Right renal pelvis (tissue), 4 donors: ENCODE measurements at places on chromosomes 2 and 18.

- DNase-seq, result no peak
These were observed 17.8 kb downstream of the DOK1 start for GRCh38 chr2:74572178-74572925.

DNA sequence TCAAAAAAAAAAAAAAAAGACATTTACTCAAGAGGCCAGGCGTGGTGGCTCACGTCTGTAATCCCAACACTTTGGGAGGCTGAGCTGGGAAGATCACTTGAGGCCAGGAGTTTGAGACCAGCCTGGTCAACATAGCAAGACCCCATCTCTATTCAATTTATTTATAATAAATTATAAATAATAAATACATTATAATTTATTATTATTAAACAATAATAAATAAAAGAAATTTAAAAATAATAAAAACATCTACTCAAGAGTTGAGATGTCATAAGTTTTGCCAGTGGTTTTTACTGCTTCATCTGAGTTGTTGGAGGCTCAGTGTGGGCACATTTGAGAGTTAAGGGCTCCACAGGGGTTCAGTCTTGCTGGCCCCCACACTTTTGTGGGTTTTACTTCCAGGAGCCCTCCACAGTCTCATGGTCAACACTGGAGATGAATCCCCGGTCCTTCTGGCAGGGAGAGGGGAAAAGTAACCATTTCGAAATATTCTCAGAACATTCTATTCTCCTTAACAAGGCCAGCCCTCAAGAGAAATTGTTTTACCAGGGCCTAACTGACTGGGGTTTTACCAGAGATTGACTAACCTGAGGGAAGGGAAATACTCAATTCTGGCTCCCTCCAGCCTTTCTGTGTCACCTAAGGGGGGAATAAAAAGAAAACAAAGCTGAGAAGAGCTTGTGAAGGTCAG lies 51.6 kb upstream of the NCOA1 start:
- DNase-seq, result no peak

DNA sequence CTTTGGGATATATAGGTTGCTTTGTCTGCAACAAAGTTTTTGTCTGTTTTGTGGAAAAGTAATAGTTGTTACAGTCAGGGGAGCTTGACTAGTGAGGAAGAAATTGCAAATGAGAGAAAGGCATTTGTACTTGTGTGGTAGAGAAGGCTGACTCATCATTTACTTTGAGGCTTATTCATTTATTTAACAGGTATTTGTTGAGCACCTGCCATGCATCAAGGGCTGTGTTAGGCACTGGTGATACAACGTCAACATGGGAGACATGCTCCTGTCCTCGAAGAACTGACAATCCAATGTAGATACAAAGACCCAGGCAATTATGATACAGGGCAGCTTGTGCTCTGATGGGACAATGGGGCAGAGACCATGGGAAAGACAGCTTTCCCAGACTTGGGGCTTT lies 79.5 kb downstream of the UPP2 start:
- DNase-seq, result no peak

- DNase-seq, result no peak
These were observed 44.0 kb downstream of the ARHGEF33 start for GRCh38 chr2:38933653-38934052.

DNA sequence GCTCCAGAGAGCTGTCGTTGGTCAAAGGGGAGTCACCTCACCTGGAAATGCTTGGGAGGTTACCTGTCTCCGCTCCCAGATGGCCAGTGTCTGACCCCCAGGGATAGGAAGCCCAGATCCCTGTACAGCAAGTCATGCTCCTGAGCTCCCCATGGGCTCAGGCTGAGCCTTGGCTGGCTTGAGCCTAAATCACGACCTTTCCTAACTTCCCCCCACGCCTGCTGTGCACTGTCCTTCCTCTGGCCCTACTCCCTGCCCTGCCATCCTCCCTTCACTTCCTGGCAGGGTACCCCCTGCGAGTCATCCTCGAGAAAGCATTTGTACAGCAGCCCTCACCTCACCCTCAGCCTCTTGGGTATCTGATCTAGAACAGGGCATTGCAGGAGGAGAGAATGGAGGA lies 9.2 kb upstream of the HDAC4 start:
- DNase-seq, result no peak

- no peak for DNase-seq
These were observed 54.8 kb upstream of the KLHL29 start for GRCh38 chr2:23330214-23330613.

- DNase-seq, result no peak
These were observed 593.1 kb downstream of the RNF144A start for GRCh38 chr2:7510353-7510752.

DNA sequence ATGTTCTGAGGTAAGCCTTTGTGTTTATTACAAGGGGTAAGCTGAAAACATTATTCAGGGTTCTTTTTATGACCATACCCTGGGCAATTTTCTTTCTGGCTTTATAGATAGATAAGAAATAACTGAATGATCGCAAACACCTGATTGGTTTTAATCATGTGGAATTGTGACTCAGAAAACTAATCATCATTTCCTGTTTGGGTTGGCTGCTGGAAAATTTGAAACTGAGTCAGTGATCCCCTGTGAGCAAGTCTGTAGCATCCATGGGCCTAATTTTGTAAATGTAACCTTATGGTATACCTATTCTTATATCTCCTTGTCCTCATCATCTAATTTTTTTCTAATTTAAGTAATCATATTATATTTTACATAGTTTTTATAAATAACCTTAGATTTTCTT lies 34.3 kb downstream of the CCDC68 start:
- DNase-seq, result no peak

- DNase-seq, result no peak
These were observed 3.0 kb downstream of the MSH6 start for GRCh38 chr2:47785986-47786385.

DNA sequence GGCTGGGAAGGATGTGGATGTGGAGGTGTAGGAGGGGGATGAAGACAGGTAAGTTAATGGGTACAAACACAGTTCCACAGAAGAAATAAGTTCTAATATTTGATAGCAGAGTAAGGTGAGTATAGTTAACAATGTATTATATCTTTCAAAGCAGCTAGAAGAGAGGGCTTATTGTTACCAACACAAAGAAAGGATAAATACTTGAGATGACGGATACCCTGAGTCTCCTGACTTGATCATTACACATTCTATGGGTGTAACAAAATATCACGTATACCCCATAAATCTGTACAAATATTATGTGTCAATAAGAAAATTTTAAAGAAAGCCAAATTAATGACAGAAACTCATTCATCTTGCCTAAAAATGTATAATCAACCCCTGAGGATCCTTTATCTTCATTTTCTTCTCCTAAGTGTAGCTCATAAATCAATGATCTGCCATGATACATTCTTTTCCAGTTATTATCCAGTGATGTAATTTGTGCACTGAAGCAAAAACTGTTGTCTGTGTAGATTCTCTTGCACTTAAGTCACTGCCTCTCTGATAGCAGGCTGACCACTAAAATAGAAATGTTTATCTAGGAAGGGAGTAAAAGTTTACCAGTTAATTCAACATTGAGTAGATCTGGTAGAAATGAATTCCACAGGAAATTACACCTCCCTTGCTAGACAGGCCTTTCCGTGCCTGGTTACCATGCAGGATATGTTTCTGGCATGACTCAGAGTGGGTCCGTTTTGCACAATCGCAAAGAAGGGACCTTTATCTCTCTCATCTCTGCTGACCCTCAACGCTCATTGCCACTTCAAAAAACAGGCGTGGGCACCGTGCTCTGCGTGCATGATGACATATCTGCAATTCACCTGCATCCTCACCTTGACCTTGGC lies 249.7 kb upstream of the NCKAP5 start:
- no peak for DNase-seq

GRCh38 chr2:146305164-146305563 lies 1539.7 kb upstream of the ACVR2A start:
- DNase-seq, result no peak

DNA sequence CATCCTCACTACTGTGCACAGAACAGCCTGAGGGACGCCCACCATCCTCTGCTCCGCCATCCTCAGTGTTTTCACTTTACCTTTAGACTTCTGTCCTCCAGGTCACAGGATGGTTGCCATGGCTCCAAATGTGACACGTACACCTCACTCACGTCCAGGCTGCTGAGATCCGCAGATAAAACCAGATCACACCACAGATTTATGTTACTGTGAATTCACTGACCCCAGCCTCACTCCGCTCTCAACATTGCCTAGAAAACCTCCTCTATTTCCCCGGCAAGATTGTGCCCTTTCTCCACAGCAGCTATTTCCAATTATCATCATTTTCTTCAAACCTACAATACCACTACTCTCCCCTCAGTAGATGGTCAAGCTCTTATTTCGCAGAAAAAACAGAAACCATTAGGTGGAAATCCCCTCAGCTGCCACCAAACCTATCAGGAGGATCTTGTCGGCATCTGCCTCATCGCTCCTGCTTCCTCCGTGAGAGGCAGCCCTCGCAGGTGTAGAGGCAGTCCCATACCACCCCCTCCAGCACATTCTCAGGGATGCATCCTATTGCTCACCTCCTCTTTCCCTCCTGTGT lies 49.8 kb upstream of the SLC1A4 start:
- DNase-seq, result no peak

DNA sequence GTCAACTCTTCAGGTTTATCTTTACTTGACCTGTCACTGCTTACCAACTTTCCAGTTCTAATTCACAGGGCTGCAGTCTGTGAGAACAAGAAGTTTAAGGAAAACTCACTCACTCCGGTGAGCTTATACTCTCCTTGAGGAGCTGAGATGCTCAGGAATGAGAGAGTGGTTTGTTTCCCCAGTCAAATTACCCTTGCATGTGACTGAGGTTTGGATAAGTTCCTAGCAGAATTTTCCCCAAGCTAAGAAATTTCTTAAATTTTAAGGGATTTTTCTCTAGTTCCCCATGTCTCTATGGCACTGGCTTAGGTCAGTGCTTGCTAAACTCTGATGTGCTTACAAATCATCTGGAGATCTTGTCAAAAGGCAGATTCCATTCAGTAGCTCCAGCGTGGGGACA lies 12.8 kb upstream of the CCDC85A start:
- DNase-seq, result no peak

- no peak for DNase-seq
These were observed 4.2 kb downstream of the TFPI start for GRCh38 chr2:187549951-187550555.

DNA sequence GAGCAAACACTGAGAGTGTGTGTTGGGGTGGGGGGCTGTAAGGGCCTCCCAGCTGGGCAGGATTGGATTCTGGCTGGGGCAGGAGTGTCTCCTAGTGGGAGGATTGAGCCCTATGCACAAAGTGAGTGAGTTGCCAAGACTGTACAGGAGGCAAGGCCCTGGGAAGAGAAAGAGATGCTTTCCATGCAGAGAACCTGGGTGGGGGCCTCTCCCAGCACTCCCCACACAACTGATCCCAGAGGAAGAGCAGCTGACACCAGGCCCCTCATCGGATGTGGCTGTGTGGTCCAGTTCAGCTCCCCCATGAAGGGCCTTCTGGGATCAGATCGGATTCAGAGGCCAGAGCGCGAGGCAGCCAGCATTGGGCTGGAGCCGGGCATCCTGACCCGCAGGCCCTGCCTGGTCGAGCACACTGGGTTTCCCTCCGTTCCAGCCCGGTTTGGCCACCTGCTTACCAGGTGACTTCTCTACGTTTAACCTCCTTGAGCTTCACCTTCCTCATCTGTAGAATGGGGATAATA lies 49.4 kb upstream of the FAHD2A start:
- no peak for DNase-seq

GRCh38 chr18:25875551-25876240 lies 214.7 kb downstream of the SS18 start:
- no peak for DNase-seq

DNA sequence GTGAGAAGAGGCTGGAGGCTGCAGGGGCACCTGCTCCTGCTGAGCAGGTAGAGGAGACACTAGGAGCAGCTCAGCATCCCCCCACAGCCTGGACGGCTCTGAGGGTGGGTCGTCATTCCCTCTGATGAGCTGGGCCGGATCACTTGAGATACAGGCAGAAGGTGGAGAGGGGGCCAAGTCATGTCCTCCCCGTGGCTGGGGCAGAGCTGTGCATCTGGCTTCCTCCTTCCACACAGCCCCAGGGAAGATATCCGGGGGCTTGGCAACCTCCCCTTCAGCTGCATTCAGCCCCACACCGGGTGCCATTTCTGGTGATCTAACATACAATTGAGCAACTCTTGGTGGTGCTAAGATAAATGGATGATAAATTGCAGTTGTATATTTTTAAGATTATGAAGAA lies 236.9 kb downstream of the LDLRAD4 start:
- DNase-seq, result no peak

DNA sequence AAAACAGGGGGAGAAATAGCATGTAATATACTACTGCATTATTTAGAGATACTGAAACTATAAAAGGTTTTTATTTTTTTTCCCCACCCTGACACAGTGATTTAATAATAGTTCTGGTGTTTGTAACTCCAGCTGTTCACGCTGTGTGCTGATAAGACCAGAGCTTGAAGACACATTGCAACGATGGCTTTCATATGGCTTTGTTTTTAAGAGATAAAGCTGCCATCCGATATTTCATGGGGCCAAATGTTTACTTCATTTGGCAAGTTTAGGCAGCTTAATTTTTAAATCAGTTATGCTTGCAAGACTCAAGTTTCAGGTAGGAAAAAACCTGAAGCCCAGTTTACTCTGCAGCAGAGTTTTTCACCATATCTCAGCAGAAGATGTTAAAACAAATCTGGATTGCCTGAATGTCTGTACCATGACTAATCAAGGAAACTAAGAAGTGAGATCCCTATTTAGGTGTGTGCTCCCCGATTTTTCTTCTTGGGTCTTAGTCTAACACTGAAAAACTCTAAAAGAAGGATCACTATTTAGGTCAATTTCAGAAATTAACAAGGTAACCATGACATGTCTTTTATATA lies 508.6 kb downstream of the PARD3B start:
- no peak for DNase-seq

DNA sequence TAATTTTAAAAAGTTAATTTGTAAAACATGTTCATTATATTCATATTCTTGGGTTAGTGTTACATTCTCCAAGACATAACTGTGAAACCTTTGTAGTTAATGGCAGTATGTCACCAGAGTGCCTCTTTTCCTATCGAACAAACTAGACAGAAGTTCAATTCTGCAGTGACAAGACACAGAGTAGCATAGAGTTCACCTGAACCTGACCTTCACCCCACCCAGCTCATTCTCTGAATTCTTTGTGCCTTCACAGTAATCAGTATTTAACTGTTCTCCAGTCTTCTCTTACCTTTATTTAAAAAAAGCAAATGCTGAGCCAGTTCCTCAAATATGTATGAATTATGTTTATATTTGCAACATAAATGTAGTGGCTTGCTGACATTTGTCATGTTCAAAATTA lies 52.9 kb upstream of the CHMP1B start:
- DNase-seq, result no peak

- DNase-seq, result no peak
These were observed 8.7 kb upstream of the INPP1 start for GRCh38 chr2:190334479-190335224.

DNA sequence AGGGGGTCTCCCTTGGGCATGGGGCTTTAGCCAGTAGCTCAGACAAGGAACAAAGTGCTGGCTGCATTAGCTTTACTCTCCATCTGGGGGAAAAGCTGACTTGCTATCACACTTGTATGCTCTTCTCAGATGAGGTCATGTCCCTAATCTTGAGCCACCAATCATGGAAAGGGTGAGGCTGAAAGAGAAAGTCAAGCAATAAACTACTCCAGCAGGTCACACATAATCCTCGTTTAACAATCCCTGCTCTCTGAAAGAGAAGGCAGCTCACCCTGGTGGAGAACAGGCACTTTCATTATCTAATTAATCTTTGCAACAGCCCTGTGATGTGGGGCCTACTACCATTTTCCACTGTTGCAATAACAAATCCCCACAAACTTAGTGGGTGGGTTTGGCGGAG lies 129.7 kb upstream of the CAPN13 start:
- DNase-seq, result no peak
